ENCODE measurements at places on chromosomes 12 and 14.

DNA sequence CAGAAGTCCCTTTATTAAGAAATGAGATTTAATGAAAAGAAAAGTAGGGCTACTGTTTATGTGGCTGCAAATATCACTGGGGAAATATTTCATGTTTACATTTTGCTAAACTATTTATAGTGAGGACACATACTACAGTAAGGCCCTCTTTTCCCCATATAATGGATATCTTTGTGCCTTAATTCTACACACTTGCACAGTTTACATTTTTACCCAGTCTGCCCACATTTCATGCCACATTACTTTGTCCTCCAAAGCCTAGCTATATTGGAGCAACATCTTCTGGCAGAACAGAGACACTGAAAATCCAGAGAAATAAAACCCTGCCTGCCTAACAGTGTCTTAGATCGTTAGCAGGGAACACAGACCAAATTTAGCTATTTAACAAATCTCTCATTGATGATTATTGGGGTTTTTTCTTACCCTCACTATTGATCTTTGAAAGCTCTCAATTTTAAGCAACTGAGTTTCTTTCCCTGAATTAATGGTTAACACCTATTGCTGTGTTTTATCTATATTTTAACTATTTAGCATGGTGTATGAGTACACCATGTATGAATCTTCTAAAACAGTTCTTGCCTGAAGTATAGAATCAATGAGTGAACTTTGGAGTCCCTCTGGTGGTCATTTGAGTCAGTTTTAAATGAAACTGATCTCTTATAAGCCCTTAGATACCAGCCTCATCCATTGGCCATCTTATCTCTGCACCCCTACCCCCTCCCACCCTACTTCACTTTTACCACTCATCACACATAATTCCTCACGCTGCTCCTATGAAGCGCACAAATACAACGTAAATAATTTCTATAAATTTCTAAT, 170.2 kb downstream of the BCAT1 start:
- DNase-seq = no peak

DNA sequence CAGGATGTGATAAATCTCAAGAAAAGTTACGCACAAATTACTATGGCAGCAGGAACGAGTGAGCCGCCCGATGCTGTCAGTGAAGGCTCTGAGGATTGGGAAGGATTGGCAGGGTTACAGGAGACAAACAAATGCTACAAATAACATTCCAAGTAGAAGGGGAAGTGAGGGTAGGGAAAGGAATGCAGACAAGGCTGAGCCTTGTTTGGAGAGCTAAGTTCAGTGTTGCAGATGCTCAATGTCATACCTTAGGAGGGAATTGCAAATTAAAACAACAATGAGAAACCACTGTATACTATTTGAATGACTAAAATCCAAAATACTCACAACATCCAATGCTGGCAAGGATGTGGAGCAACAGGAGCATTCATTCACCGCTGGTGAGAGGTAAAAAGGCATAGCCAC, 1.3 kb downstream of the CLEC9A start:
- DNase-seq = peak; percentile 94

- no peak for DNase-seq
These were observed 374.4 kb downstream of the ZFP36L1 start for GRCh38 chr14:68418174-68419118.

- DNase-seq = no peak
These were observed 41.4 kb upstream of the EML1 start for GRCh38 chr14:99751539-99752485.

GRCh38 chr12:101040936-101041335, 169.1 kb downstream of the SLC5A8 start:
- no peak for DNase-seq

- DNase-seq = peak; percentile 68
These were observed 43.4 kb downstream of the RNF34 start for GRCh38 chr12:121443193-121443870.

DNA sequence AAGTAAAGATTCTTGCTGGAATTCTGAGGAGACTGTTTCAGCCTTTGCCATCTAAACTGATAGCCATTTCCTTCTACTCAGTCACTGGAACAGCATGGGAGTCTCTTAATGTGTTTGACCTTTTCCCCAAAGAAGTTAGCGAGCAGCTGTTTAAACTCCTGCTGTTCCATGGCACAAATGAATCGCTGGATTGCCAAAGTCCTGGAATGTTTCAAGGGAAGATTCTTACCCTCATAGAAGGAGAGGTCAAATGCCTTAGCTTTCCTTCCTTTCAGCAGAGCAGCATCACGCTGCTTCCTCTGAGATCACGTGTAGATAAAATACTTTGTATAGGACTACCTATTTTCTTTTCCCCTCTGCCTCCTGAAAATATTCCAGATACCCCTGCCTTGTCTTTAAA, 10.5 kb upstream of the NR2C1 start:
- no peak for DNase-seq

- peak; percentile 66 for DNase-seq
These were observed 33.8 kb downstream of the STK38L start for GRCh38 chr12:27277846-27278260.

DNA sequence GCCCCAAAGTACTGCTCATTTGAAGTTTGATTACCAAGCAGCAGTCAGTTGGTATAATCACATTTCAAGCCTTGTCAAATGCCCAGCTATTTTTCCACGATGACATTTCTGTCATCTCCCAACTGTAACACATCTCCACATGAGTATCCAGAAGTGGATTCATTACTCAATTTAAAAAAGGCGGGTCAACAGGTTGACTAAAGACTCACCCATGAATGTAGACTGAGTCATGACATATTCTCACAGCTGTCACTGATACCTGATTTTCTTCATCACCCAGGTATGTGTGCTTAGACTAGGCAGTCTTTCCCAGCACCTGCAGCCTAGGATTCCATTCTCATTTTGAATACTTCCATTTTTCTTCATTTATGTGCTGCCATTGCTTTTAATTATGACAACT, 75.1 kb upstream of the DBX2 start:
- no peak for DNase-seq

- DNase-seq = no peak
These were observed 992.7 kb upstream of the USP15 start for GRCh38 chr12:61267474-61267873.

DNA sequence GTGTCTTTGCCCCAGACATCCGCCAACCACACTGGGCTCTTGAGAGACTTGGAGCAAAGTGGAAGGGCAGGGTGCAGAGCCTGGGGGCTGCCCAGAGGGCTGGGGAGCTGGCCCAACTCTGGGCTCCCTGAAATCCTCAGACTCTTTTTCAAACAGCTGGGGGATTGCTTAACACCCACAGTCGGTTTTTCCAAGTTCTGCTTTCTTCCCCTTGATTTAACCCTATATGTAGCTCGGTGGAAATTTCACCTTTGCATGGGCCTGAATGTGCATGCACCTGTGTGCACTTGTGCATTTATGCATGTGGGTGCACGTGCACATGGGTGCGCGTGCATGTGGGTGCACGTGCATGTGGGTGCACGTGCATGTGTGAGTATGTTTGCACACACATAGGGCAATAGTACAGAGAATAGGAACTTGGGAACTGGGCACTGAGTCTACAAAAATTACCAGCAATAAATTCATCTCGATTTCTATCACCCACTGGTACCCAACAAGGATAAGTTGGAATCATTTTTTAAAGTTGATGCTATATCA, 52.3 kb upstream of the RFLNA start:
- no peak for DNase-seq

DNA sequence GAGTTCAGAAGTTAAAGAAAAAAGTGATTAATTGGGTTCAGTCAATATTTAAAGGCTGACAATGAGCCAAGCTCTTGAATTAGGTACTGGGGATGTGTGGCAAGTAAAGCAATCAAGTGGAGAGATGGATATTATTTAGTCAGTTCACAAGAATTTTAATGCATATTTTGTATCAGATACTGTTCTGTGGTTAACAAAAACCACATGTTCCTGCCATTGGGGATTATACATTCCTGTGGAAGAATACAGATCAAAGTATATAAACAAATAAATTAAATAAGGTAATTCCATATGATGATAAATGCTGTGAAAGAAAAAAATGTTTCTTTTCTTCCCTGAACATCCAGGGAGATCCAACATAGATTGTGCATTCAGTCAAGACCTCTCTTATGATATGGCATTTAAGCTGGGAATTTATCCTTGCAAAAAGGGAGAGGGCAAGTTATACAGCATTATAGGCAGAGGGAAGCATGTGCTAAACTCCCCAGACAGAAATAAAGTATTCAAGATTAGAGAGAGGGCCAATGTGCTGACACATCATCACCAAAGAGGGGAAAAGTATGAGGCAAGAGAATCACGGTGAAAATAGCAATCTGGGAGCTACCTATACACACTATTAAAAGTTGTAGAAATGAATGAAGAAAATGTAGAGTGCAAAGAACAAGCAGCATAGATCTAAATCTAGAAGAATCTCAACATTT, 17.6 kb upstream of the A2M start:
- no peak for DNase-seq

- DNase-seq = no peak
These were observed 9.7 kb downstream of the CACNA2D4 start for GRCh38 chr12:1908758-1909157.

DNA sequence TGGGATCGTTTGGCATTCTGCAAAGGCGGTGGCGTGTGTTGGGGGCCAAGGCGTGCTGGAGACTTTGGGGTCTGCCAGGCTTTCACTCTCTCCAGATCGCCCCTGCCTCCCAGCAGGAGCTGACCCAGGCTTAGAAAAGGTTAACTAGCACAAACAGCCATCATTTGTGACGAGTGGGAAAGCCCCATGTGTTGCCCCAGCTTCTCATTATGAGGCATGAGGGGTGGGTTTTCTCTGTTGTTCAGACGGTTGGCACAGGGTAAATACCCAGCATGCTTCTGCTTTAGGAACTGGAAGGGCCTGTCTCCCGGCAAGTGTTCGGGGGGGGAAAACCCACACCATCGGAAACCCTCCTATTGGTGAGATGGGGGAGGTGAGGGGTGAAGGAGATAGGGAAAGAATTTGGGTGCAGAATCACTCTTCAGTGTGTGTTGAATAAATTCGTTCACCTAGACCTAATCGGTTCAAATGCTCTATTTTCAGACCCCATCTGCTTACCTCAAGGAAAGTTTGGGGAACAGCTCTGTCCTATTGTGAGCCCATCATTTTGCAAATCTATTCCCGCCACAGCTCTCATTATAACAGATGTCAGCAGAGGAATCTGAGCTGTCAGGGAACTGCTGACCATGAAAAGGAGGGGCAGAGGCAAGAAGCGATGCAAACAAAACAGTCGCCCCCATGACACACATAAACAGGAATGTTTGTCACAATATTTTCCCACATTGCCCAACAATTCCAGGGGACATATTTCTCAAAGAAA, 34.7 kb upstream of the C12orf42 start:
- no peak for DNase-seq

DNA sequence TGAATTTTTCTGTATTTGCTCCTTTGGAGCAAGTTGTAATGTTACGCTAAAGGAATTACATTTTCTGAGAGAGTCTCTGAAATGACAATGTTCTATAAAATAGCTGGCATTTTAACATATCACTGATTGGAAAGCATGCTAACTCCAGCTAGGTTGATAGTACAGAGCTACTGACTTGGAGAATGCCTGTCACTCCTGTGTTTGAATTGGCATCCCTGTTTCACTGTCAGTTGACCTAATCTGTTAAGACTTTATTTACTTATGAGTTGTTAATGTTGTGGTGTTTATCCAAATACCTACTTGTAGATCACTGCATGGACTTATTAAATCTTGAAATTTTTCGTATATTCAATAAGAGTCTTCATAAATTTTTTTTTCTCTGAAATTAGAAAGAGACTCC, 33.6 kb downstream of the HCFC2 start:
- DNase-seq = no peak

GRCh38 chr14:34049790-34050189, 98.9 kb upstream of the EGLN3 start:
- no peak for DNase-seq

- DNase-seq = no peak
These were observed 31.7 kb upstream of the DYNC1H1 start for GRCh38 chr14:101932673-101933072.

GRCh38 chr14:104393898-104394381, 185.6 kb upstream of the C14orf180 start:
- DNase-seq = no peak

- no peak for DNase-seq
These were observed 66.4 kb upstream of the MAP1LC3B2 start for GRCh38 chr12:116492703-116493324.

- DNase-seq = no peak
These were observed 53.7 kb downstream of the SERPINA10 start for GRCh38 chr14:94239406-94239805.

GRCh38 chr14:88228522-88229236, 94.4 kb downstream of the KCNK10 start:
- no peak for DNase-seq

- peak; percentile 7 for DNase-seq
These were observed 624 bp upstream of the PWP1 start for GRCh38 chr12:107684990-107685359.

GRCh38 chr14:52412426-52412825, 98.3 kb downstream of the PTGER2 start:
- no peak for DNase-seq

GRCh38 chr14:64979336-64980074, 7.2 kb upstream of the FNTB start:
- no peak for DNase-seq

DNA sequence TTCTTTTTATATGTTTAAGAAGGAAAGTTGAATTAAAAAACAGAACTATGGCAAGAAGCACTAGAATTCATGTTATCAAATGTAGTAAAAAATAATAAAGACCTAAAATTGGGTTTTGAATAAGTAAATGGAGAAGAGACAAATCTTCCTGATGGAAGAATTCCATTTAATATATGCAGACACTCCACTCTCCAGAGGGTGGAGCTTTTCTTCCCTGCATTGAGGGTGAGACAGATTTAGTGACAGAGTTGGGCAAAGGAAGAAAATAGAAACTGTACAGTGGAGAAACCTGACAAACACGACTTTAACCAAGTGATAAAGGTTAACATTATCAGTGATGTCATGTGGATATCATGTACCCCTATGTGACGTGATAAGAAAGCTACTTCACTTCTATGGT, 217.6 kb downstream of the PRKD1 start:
- DNase-seq = no peak

GRCh38 chr12:98343002-98343567, 172.3 kb upstream of the TMPO start:
- DNase-seq = no peak

- DNase-seq = no peak
These were observed 19.6 kb downstream of the ASB2 start for GRCh38 chr14:93956514-93957332.

DNA sequence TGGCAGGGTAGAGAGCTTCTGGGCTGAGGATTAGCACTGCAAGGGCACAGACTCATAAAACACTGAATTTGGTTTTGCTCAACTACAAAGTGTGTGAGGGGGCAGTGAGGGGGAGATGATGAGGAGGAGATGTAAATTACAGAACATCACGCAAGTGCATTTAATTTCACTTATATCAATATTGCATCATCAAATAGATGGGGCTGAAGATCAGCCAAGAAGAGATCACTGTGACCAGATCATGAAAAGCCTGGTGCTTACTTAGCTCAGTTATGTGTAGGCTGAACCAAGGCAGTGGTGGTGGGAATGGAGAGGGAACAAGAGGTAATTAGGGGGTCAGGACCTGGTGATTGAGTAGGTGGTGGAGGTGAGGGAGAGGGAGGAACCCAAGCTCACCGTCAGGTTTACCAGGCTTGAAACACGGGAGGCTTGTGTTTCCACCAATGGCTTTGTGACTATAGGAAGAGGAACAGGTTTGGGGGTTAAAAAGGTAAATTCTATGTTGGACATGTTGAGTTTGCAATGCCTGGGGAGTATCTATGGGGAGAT, 11.3 kb downstream of the FOS start:
- no peak for DNase-seq
